Esophagus muscularis mucosa (tissue), 4 donors: ENCODE measurements at places on chromosomes 16 and 17. TPM values are rescaled to one million over a fixed set of nuclear protein-coding genes. Genes with fewer than 3 reads are reported as not detected.

Gene CCDC200
- total RNA-seq, result not detected

DNA sequence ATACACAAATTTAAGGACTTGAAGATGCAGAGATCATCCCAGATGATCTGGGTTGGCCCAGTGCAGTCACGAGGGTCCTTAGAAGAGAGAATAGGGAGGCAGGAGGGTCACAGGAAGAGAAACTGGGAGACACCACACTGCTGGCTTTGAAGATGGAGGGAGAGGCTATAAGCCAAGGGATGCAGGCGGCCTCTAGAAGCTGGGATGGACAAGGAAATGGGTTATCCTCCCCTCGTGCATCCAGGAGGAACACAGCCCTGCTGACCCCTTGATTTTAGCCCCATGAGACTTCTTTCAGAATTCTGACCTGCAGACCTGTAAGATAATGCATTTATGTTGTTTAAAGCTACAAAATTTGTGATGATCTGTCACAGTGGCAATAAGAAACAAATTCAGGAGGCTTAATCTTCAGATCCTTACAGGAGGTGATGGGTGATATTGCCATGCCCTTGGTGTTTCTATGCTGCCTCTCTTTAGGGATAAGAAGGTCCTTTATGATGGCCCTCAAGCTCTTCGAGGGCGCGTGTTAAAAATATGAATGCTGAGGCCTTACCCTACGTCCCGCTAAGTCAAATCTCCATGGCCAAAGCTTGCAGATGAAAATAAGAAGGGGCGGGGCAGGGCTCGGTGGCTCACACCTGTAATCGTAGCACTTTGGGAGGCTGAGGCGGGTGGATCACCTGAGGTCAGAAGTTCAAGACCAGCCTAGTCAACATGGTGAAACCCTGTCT lies 1.5 kb upstream of the PRM2 start:
- DNase-seq, result no peak

Gene CLEC18B
- 1.2 TPM for total RNA-seq

GRCh38 chr17:46842835-46843234 lies 8.5 kb upstream of the WNT9B start:
- no peak for DNase-seq

GRCh38 chr16:79728048-79728922 lies 127.7 kb upstream of the MAF start:
- DNase-seq, result no peak
